ENCODE measurements at places on chromosomes 11 and 22.

- DNase-seq: peak; percentile 3
These were observed 449 bp upstream of the TOM1 start for GRCh38 chr22:35299217-35299672.

DNA sequence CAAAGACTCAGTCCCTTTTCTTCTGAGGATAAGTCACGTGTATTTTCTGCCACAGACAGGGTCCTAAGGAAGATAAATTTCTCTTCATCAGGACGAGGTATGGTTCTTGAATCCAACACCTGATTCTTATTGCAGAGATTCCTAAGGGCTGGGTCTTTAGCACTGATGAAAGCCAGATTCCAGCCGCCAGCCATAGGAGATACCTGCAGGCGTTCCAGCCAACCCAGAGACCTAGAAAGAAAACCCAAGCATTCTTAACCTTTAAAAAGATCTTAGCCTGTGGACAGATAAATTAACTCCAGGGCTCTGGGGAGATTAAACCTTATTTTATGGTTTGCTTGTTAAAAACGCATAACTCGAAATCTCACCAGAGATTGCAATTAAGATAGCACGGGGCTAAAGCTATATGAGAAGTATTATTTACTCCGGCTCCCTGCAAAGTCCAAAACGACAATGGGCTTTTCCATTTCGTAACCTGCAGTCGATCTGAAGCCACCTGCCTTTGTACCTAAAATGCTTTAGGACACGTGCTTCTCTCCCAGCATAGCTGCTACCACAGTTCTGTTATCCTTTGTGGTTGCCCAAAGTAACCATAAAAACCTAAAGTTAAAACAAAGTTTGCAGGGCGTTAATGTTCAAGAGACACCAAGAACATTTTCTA is 104.5 kb downstream of the NXPE2 start:
- no peak for DNase-seq

DNA sequence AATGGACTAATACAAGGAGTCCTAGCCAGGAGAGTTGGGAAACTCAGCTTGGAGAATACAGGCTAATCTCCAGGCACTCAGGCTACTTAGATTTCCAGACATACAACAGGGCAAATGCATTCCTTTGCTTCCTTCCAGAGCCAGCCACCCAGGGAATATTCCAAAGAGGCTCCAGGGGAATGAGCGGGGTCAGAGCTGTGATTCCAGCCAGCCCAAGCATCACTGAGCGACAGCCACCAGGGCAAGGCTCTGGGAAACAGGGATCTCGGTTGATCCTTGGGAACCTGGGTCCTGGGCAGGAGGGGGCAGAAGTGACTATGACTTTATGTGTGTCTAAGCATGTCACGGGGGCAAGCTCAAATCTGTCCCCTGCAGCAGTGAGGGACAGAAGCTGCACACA is 112.3 kb upstream of the LMO1 start:
- no peak for DNase-seq

DNA sequence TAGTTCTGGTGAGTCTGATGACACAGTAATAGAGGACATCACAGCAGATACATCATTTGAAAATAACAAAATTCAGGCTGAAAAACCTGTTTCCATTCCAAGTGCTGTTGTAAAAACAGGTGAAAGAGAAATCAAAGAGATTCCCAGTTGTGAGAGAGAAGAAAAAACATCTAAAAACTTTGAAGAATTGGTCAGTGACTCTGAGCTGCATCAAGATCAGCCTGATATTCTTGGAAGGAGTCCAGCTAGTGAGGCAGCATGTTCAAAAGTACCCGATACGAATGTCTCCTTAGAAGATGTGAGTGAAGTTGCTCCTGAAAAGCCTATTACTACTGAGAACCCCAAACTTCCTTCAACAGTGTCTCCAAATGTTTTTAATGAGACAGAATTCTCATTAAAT is 38.7 kb downstream of the RTN3 start:
- no peak for DNase-seq

DNA sequence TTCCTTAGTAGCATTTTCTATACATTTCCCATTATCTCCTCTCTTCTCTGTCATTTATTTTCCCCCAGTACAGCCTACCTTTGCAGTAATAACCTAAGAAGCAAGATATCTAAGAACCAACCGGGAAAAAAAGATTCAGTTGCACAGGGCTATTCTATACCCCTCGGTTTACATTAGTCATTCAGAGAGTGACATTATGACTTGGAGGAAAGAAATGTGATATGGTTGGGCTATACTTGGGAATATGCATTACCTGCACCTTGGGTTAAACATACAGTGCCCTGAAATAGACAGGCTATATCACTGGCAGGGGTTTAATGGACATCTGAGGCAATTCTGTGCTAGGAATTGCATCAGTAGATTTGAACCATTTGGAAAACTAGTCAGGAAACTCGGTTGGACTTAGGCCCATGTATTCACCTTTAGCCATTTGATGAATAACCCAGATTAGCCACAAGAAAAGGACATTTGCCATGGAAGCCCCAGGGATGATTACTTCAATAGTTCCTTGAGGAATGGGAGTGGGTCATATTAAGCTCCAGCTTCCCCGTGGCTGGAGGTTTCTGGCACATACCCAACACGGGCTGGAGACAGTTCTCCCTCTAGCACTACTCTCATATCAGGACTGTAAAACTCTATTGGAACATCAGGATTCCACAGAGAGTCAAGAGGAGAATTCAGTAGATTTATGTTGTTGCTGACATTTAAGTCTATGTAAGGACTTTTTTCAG is 973.2 kb downstream of the NTM start:
- DNase-seq: no peak

GRCh38 chr11:122852074-122852795 is 13.9 kb downstream of the CRTAM start:
- no peak for DNase-seq

All from stimulated activated CD8-positive, alpha-beta memory T cell treated with anti-CD3 and anti-CD28 coated beads, Interleukin-7, amount 100 ng/mL, for 1 hour (primary cell).